Activated CD4-positive, alpha-beta T cell treated with anti-CD3 and anti-CD28 coated beads for 36 hours (primary cell): ENCODE measurements at places on chromosomes 6 and 20. TPM values are rescaled to one million over a fixed set of nuclear protein-coding genes. Genes with fewer than 3 reads are reported as not detected.
A peak's percentile ranks its signal among the peaks of the same experiment; 100 is the strongest.

GRCh38 chr6:53746442-53747103 is 48.2 kb upstream of the LRRC1 start:
- no peak for DNase-seq

GRCh38 chr20:42603655-42604054 is 586.1 kb downstream of the PTPRT start:
- no peak for DNase-seq

EYS gene
- total RNA-seq = not detected

TREM2 gene
- total RNA-seq = not detected

DNA sequence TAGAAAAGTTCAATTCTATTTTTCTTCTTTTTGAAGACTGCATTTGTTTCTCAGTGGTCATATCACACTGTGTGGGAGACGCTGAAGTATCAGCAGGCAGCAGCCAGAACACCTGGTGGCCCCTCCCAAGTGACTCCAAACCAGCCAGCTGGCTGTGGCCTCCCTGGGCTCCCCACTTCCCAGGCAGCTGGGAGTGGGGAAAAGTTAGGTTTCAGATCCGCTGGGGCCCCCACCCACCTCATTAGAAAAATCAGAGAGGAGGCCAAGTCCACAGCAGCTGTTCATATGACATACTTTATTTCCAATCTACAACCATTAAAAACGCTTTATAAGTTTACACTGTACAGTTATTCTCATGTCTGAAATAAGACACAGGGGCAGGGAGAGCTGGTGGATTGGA is 3.6 kb upstream of the DSN1 start:
- no peak for DNase-seq

DNA sequence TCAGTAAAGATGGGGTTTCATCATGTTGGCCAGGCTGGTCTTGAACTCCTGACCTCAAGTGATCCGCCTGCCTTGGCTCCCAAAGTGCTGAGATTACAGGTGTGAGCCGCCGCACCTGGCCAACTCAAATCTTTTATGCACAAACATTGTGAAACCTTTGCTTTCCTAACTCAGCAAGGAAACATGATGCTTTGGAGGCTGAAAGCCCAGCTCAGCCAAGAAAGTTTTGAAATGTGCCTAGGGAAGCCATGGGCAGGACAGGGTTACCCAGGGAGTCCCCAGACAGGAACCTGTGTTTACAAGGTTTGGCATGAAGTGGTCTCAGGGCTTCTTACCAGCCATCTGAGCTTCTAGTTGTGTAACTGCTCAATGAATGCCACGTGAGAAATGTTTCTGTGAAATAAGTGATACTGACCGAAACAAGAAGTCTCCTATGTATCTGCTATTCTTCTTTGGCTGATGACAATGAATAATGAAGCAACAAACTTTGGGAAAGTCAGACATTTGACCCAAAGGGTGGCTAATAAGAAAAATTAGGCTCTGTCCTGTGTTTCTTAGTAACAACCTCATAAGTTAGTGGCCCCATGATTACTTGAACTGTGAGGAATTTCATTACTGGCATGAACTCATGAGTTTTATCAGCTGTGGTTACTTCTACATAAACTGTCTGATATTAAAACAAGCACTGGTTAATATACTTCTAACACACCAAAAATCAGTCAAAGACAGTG is 163.5 kb downstream of the KIF6 start:
- no peak for DNase-seq

- no peak for DNase-seq
Measured at GRCh38 chr6:129795261-129795660, 65.9 kb downstream of the TMEM244 start.

- DNase-seq = peak; percentile 81
Measured at GRCh38 chr20:1844325-1845162, 50.7 kb upstream of the SIRPA start.

DNA sequence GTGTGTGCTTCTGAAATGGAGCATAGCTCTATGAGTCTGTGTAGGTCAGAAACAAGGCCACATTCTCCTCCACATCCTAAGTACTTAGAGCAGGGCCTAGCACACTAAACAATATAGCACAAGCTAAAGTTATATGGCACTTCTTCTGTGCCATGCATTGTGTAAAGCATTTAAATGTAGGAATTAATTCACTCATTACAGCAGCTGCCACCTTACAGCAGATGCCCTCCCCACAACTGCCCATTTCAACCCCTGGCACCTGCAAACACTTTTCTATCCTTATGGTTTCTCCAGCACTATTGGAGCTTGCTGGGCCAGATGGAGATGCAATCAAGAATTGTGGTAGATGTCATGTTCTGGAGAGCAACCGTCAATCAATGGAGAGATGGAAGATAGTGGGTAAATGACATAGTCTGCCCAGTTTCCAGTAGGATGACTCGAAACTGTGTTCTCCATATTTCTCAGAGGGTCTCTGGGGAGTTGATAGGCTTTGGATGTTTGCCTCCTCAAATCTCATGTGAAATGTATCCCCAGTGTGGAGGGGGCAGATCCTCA is 373.7 kb downstream of the DOK5 start:
- DNase-seq = no peak

DNA sequence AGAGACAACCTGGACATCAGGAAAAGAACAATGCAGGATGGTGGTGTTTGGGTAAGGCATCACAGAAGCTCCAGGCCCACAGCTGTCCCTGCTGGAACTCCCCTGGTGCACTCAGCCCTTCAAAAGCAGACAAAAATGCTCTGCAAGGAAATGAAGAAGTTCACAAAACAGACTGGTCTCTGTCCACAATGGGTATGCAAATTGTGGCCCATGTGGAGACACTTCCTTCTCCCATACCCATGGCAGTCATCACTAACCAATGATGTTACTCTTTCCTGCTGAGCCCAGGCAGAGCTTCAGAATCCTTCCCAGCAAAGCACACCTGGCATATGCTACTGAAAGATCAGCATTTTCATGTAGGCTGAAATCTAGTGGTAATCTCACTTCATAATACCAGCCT is 42.6 kb upstream of the PXDC1 start:
- no peak for DNase-seq

HSPA1L gene
- total RNA-seq = 1.9 TPM

- DNase-seq = no peak
Measured at GRCh38 chr20:39674842-39675241, 712.7 kb downstream of the DHX35 start.

DNA sequence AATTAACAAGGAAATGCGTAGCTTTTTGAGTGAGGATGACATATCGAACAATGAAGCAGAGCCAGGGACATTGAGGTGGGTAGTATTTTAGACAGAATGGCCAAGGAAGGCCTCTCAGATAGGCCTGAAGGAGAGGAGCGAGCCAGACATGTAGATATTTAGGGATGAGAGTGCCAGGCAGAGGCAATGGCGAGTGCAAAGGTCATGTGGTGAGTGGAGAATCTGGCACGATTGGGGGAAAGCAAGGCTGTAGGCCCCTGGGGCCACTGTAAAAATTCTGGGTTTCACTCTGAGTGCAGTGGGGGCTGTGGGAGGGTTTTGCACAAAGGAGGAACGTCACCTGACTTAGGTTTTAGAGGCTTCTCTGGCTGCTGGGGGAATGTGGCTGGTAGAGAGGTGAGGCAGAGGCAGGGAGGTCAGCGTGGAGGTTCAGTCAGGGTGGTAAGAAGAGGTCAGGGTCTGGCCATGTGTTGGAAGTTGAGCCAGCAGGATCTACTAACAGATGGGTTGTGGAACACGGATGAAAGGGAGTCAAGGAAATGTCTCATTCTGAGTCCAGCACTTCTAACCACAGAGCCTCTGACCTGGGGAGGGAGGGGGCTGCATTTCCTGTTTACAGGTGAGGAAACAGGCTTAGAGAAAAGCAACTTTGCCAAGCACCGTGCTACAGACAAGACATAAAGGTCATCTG is 11.3 kb downstream of the SIRPA start:
- DNase-seq = no peak

DNA sequence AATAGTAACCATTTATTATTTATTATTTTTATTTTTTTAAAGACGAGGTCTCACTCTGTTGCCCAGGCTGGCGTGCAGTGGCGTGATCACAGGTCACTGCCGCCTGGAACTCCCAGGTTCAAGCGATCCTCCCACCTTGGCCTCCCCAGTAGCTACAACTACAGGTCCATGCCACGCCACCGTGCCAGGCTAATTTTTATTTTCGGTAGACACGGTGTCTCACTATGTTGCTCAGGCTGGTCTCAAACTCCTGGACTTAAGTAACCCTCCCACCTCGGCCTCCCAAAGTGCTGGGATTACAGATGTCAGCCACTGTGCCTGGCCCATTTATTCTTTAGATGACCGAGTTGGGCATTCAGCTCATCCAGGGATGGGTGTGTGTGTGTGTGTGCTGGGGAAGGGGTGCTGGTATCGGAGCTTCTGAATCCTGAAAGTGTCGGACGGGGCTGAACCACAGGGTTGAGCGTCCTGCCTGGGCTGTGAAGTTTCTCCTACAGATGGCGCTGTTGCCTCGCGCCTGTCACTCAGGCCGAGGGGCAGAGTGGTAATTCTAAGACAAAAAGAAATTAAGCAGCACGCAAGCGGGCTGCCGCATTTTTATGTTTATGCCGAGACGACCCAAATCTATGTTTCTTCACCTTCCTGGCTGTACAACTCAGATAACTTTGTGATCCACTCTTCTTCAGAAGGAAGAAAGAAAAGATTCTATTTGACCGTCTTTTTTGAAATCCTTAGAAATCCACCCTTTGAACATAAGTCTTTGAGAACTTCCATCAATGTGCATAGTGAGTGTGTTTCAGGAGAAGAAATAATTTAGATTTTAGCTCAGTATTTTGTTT is 252.8 kb downstream of the CDH26 start:
- peak; percentile 83 for DNase-seq

- DNase-seq = no peak
Measured at GRCh38 chr20:8518878-8519277, 386.8 kb downstream of the PLCB1 start.

- no peak for DNase-seq
Measured at GRCh38 chr6:51644426-51644825, 443.0 kb downstream of the PKHD1 start.

CLDN20 gene
- not detected for total RNA-seq

DNA sequence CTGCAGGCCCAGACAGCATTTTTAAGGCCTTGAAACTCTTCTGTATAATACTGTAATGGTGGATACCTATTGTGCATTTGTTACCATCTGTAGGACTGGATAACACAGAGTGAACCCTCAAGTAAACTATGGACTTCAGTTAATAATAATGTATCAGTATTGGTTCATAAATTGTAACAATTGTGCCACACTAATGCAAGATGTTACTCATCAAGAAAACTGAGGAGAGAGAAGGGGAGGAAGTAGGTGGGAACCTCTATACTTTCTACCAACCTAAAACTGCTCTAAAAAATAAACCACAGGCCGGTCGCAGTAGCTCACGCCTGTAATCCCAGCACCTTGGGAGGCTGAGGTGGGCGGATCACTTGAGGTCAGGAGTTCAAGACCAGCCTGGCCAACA is 10.8 kb downstream of the MAPK13 start:
- DNase-seq = no peak

DNA sequence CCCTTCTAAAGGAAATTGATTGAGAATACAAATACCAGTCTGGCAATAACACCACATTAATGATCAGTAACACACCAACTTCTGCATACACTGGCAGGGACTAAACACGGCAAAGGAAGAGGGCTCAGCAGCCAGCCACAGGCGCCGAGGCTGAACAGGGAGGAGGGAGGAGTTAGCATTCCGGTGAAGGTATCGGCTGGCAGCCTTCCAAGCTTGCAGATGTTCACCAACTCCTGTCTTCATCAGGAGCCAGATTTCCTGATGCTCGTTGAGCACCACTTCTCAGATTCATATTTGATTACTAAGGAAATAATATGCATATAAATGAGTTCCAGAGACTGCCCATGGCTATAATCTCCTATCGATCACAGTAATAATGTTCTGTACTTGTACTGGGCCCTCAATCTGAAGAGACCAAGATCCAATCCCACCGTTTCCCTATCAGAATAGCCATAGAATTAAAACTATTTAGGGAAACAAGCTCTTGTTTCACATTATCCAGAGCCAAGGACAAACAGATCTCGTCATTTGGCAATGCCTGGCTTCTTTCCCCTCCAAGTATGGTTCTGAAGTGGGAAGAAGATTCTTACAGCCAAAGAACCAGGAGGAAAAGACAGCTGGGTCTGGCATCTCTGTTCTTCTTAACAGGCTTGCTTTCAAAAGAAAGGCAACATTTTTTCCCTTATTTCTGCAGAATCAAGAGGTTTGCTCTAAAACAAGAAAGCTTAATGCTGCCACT is 42.2 kb downstream of the GFOD1 start:
- DNase-seq = peak; percentile 50

DNA sequence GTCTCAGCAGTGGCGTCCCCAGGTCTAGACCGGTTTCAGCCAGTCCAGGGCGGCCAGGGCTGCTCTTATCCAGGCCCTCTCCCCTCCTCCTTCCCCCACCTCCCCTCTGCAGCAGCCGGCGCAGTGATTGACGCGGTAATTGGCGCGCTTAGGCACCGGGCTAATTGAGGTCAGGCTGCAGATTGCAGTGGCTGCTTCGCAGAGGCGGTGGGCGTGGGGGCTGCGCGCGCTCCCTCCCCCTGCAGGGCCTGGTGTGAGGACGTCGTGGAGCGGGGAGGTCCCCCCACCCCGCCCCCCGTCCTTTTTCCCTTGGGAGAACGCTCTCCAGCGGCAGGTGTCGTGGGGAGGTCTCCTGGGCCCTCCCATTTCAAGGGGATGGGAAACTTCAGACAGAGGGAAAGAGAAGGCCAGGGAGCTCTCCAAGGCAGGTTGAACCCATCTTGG is 70.4 kb upstream of the BLCAP start:
- DNase-seq = no peak

SYNDIG1 gene
- total RNA-seq = not detected

DNA sequence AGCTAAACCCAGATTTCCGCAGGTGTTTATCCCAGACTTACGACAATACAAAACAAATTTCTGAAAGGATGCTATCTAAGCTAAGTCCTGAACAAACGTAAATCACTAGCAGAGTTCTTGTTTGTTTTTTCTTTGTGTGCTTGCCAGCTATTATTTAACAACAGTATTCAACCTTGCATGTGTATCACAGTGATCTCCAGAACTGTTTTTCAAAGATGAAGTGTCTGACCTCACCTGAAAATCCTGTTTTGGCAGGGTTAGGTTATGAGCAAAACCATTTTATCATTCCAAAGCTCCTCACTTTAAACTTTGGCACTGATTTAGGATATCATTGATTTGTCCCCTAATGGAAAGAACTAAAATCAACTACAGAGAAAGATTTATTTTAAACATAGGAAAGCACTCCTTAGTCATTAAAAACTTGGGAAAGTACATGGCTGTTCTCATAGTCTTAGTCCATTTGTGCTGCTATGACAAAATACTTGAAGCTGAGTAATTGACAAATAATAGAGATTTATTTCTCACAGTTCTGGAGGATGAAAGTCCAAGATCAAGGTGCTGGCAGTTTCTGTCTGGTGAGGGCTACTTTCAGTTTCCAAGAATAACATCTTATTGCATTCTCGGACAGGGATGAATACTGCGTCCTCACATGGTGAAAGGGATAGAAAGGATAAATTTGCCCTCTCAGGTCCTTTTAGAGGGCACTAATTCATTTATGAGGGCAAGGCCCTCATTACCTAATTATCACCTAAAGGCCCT is 20.8 kb upstream of the BMP5 start:
- no peak for DNase-seq

DNA sequence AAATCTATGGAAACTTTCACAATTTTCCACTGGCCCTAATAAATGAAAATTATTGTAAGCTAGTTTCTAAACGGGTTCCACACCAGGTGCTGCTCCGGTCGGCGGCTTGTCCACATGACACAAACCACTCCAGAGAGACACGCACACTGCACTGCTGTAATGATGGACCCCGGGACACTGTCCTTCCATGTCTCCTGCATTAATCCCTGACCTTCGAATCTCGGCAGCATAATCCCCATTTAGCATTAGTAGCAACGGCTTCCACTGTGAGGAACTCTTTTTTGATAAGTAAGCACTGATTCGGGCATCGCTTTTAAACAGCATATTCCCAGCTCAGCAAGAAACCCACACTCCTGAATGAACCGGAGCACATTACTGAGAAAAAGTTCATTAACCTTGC is 43.5 kb downstream of the INSM1 start:
- no peak for DNase-seq
